Hypothalamus (tissue), 51 donors: ENCODE measurements at places on chromosomes 2 and 18.
A peak's percentile ranks its signal among the peaks of the same experiment; 100 is the strongest.

GRCh38 chr2:57906152-57906732, 140.4 kb upstream of the VRK2 start:
- DNase-seq, result no peak

GRCh38 chr18:61669320-61669719, 223.5 kb downstream of the RNF152 start:
- DNase-seq, result no peak

DNA sequence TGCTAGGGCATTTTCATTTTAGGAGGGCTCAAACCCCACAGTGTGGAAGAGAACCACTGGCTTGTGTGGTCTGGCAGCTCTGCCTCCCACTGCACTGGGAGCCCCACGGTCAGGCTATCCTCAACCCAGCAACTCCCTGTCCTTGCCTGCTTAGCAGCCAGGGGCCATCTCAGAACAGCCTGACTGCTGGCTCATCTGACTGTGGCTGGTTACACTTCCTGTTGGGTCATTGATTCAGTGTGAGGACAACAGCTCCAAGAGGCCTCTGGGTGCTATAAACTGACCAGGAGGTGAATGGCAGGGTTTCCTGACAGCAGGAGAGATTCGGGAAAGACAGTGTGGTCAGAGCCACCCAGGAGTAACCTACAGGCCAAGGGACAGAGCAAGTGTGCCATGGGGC, 40.1 kb downstream of the AMER3 start:
- no peak for DNase-seq

GRCh38 chr2:216391401-216391800, 19.1 kb upstream of the MARCHF4 start:
- DNase-seq, result no peak

GRCh38 chr2:224966613-224967012, 75.7 kb downstream of the DOCK10 start:
- no peak for DNase-seq

DNA sequence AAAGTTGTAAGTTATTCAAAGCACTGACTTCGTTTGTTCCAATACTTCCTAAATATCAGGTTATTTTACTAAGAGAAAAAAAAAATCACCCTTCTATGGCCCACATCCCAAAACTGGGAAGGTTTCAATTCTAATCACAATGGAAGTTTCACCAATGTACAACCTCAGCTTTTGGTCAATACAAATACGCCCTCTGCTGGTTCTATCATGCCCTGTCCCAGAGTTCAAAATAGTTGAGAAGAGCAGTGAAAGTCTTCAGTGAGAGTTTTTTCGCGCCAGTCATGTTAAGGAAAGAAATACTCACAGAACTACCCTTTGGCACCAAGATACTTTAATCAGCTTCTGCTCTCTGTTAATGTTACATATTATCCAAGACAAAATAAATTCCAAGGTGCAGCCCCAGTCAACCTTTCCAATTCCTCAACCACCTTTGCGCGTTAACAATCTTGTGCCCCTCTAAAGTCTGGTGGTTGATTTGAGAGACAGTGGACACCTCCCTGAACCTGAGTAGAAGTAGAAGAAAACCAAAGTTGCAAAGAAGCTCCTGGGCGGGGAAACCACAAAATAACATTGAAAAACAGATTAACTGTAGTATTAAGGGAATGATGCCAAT, 59.9 kb downstream of the SUMO1 start:
- DNase-seq, result peak; percentile 46

- no peak for DNase-seq
These were observed 110.9 kb downstream of the FTCDNL1 start for GRCh38 chr2:199740111-199740428.

- DNase-seq, result no peak
These were observed 242.0 kb downstream of the CALCRL start for GRCh38 chr2:187206071-187206470.
